Stimulated activated CD8-positive, alpha-beta memory T cell treated with anti-CD3 and anti-CD28 coated beads, Interleukin-2, amount 100 ng/mL, for 1 hour (primary cell): ENCODE measurements at places on chromosomes 2 and 18.

DNA sequence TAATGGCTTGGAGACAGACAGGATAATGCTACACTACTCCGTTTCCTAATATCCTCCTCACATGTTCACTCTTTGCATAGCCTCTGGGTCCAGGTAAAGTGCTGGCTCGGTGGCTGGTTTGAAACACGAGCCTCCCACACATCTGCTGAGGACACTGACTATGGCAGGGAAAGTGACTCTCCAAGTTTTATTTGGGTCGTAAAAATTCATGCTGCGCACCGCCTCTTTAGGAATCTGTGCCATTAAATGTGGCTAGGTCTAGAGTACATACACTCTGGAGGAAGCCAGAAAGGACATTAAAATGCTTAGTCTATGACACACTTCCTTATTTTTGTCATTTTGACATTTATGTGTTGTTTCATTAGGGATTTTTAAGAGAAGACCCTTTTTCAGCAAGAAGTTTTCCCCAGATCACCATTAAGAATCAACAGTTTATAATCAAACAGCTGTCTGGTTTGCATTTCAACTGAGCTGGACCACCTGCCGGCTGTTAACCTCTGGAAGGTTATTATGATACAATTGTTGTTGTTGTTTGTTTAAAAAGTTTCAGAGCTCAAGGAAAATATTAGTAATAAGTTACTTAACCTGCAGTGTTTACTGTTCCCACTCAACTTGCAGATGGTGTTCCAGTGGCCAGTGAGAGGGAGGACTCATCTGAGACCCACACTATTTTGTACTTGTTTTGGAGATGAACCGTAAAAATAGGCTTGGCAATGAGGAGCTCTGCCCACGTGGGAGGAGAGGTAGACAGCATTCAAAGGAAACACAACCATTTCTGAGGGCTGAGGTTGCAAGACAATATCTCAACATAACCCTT lies 443.3 kb upstream of the MEIS1 start:
- no peak for DNase-seq

GRCh38 chr2:48454504-48454903 lies 75.5 kb upstream of the STON1 start:
- DNase-seq = no peak

DNA sequence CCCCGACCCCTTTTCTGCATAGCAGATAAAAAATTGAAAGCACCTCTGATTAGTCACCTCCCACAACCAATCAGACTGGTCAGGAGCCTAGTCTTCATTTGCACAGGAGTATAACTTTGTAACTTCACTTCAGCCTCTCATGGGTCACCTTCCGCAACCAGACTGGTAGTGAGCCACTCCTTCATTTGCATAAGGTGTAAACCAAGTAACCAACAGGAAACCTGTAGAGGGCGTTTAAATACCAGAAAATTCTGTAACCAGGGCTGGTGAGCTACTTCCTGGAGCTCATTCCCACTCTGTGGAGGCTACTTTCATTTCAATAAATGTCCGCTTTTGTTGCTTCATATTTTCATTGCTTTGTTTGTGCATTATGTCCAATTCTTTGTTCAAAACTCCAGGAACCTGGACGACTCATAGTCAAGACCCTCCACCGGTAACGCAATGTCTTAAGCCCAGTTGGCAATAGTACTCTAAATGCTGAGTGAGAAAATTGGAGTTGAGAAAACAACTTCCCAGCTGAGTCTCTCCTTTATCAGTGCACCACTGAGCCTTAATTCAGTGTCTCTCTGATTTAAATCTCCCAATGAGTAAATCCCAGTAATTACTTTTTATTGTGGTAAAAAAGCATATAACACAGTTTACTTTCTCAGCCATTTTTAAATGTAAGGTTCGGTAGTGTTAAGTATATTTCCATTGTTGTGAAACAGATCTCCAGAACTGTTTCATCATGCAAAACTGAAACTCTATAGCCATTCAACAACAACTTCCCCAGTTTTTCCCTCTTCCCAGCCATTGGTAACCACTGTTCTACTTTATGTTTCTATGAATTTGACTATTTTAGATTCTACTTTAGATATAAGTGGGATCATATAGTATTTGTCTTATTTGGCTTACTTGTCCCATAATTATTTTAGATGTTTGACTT lies 392.7 kb upstream of the SLC8A1 start:
- DNase-seq = no peak

- no peak for DNase-seq
These were observed 7.6 kb downstream of the PRKAG3 start for GRCh38 chr2:218824004-218824403.
